ENCODE measurements at places on chromosomes 16 and 17.

GRCh38 chr16:69083306-69083941, 22.0 kb upstream of the HAS3 start:
- DNase-seq: no peak

- no peak for DNase-seq
Measured at GRCh38 chr16:59510008-59510424, 775.9 kb upstream of the GOT2 start.

DNA sequence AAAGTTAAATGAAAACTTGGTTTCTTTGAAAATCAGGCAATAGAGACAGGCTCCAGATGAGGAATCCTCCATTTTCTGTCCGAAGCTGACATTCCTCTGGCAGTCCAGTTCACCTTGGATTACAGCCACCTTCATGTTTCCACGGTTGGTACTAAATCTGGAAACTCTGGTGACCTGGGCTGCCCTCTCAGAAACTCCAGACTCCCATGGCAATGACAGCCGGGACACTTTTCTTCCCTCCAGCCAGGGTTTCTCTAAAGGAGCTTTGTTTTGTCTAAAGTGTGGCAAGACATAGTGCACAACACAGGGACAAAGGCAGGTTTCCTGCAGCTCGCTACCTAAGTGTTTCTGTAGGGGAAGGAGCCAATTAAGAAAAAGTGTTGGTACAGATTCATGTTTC, 36.0 kb downstream of the CLUAP1 start:
- no peak for DNase-seq

- no peak for DNase-seq
Measured at GRCh38 chr17:40471846-40472732, 28.8 kb downstream of the IGFBP4 start.

GRCh38 chr17:17021194-17021863, 20.9 kb upstream of the MPRIP start:
- DNase-seq: peak; percentile 66

DNA sequence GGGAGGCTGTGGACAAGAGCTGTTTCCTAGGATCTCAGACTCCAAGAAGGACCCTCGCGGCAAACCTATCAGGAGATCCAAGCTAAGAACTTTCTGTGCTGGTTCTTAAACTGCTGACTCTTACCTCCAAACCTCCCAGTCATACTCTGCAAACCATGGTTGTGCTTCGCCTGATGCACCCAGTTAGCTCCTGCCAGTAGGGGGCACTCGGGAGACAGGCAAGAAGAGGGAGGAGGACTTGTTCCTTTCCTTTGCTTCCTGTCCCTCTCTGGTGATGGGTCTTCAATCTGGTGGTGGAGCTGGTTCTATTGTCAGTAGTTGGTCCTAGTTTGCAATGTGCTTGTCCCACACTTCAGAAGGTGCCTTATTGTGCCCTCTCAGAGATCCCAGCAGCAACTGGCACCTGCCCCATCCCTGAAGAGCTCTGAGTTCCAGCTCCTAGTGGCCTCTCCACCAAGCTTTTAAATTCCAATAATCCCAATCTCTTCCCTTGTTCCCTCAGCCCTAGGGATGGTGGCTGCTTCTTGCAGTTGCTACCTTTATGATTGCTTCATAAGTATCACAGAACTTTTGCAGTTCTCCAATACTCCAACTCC, 113.5 kb upstream of the RPL38 start:
- no peak for DNase-seq

GRCh38 chr17:35265566-35266141, 22.8 kb downstream of the SLFN5 start:
- no peak for DNase-seq

- no peak for DNase-seq
Measured at GRCh38 chr16:19481296-19481695, 40.6 kb downstream of the GDE1 start.

- DNase-seq: no peak
Measured at GRCh38 chr17:77572065-77572601, 386.4 kb upstream of the TNRC6C start.

GRCh38 chr16:11619327-11619851, 32.7 kb upstream of the LITAF start:
- DNase-seq: no peak

DNA sequence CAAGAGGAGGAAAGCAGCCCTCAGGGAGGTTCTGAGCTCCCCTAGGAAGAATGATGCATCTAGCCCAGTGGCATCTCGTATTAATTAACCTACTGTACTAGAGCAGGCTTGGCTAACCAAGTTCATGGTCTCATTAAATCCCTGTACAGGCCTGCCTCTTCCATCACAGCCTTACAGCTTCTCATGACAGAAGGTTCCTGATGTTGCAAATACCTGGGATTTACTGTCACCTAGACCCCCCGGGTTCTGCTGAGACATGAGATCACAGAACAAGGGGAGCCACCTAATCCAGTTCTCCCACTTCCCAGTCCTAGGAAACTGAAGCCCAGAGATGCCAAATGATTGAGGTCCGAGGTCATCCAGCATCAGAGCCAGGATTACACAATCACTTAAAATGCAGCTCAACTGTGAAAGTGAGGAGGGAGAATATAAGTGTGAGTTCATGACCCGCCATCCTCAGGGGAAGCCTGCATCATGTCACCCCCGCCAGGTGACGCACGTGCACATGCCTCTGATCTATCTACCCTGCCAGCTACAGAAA, 23.9 kb downstream of the ACLY start:
- no peak for DNase-seq

DNA sequence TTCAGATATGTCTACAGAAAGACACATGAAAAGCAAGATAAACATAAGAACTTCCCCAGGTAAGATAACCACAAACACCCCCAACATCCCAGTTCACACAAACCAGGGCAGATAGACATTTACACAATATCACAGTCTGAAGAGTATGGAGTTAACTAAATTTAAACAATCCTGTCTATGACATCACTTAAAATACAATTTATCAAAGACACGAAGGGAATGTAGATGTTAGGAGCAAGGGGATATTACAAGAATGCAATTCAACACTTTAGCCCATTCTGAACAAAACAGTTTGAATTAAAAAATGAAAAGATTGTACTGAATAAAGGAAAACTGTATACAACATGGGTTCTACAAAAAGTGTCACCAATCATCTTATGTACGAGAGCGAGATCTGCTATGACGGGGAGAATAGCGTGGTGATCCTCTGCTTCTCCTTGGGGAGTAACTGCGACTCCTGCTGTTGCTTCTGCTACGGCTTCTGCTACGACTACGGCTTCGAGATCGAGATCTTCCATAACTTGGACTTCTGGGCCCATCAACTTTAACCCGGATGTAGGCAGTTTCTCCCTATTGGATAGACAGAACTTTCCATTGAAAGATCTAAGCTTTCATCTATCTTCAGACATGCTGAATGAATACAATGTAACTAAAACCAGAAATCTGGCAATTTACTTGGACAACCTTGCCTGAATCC, 1.9 kb downstream of the SRSF1 start:
- no peak for DNase-seq

- DNase-seq: no peak
Measured at GRCh38 chr16:71460236-71460635, 1.8 kb downstream of the ZNF23 start.

DNA sequence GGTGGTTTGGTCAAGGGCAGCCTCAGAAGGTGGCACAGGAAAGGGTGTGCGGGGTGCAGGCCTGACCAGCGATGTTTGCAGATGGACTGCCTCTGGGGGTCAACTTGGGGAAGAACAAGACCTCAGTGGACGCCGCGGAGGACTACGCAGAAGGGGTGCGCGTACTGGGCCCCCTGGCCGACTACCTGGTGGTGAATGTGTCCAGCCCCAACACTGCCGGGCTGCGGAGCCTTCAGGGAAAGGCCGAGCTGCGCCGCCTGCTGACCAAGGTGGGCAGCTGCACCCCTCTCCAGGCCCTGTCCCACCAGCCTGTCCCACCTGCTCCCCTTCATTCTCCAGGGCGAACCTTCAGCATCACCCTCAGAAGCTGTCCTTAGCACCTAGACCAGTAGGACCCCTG, 12.5 kb downstream of the DHODH start:
- DNase-seq: peak; percentile 38

GRCh38 chr16:54651440-54652195, 279.0 kb upstream of the IRX5 start:
- no peak for DNase-seq

DNA sequence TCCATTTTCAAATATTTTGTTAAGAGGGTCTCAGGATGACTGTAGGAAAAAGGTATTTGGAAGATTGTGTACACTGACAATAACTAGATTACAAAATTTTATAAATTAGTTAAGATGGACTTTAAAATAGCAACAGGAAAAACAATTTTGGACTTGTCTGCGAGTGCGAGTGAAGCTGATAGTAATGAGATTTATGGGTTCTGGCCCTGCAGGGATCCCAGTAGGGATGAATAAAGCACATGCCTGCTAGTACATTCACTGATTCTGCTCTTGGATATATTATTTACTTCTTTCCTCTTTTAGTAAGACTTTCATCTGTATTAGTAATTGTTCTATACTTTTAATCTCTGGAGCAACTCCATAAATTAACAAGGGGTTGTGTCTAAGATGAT, 28.2 kb downstream of the PRKCA start:
- DNase-seq: no peak

GRCh38 chr16:69566240-69566980, 644 bp downstream of the NFAT5 start:
- DNase-seq: peak; percentile 45

DNA sequence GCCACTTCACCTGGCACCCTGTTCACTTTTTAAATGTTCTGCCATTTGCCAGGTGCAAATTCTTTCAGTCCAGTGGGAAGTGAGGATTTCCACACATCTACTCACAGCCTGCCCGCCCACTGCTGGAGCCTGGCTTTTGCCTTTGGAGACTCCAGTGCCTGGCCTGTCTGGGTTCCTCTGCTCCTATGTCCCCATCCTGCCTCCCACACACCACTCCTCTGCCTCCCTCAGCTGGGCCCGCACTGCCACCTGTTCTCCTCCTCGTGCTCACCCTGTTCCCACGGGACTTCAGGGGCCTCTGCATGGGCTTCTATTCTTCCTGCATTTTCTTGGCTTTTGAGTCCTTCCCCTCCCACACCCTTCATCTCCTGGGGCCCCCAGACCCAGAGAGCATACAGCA, 7.9 kb upstream of the NDRG4 start:
- DNase-seq: no peak

- peak; percentile 53 for DNase-seq
Measured at GRCh38 chr16:2278272-2278608, 10.3 kb upstream of the RNPS1 start.

- DNase-seq: no peak
Measured at GRCh38 chr16:55057866-55058265, 127.2 kb downstream of the IRX5 start.

GRCh38 chr16:15439102-15439501, 4.7 kb downstream of the BMERB1 start:
- no peak for DNase-seq

DNA sequence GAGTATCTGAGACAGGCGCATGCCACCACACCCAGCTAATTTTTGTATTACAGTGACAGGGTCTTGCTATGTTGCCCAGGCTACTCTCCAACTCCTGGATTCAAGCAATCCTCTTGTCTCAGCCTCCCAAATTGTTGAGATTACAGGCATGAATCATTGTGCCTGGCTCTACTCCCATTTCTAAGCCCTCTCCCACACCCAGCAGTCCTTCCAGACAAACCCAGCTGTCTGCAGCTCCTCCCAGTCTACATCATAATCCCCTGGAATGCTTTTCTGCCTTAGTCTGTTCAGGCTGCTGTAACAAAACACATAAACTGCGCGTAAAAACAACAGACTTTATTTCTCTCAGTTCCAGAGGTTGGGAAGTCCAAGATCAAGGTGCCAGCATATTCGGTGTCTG, 144.5 kb downstream of the GRIN2A start:
- no peak for DNase-seq

- DNase-seq: no peak
Measured at GRCh38 chr16:4859900-4860255, 12.6 kb downstream of the UBN1 start.

GRCh38 chr17:58265271-58265670, 15.5 kb downstream of the MPO start:
- no peak for DNase-seq

DNA sequence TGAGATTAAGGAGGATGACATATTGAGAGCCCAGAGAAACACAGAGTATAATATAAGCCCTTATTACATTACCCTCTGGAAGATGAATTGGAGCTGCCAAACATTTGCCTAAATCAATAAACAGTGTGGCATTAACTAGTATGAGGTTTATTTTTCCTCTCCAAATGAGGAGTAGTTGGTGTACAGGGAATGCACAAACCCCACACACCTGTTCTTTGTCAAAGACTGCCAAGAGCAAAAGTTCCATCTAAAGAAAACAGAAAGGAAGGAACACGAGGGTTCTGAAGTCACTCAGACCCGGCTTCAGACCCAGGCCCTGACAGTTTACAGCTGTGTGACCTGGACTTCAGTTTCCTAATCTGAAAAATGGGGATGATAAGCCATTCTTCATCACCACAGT, 138.1 kb downstream of the SHISA9 start:
- DNase-seq: no peak

- no peak for DNase-seq
Measured at GRCh38 chr17:39809221-39809620, 54.9 kb downstream of the IKZF3 start.

- DNase-seq: no peak
Measured at GRCh38 chr17:1082579-1082978, 85.7 kb downstream of the TIMM22 start.

DNA sequence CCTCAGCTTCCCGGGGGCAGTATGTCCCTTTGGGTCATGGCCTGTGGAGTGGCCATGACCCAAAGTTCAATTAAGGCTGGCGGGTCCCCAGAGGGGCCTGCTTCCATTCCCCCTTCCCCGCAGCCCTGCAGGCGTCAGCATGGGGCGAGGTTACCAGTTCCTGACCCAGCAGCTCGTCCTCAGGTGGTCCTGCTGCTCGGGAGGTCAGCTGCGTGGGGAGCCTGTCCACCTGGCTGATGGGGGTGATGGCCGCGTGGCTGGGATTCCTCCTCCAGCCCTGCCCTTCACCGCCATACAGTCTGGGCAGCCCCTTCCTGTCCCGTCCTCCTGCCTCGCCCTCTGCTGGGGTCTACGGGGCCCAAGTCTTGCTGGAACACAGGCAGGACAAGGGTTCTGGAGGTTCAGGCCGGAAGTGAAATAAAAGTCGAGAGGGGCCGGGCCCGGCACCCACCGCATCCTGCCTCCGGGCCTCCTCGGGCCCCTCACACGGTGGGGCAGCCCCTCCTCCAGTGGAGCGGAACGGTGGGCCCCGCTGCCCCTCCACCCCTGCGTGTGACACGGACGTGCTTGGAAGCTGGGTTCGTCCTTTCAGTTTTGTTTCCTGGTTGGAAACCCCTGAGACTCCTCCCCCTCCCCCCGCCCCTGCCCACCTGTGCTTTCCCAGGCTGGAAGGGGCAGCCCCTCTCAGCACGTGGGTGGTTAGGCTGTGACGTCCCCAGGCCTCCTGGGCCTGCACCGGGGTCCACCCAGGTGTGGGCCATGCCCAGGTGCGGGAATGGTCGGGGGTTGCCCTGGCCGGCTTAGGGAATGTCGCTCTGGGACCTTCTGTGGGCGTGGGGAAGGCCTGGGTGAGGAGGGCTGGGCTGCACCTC, 6.8 kb downstream of the UBALD2 start:
- DNase-seq: no peak

GRCh38 chr16:2756288-2757015, 4.0 kb downstream of the SRRM2 start:
- no peak for DNase-seq

- DNase-seq: no peak
Measured at GRCh38 chr17:76327696-76328095, 19.6 kb upstream of the QRICH2 start.

Measured in 8988T (cell line).